K562 (cell line): ENCODE measurements at places on chromosomes 16 and 17.
A peak's percentile ranks its signal among the peaks of the same experiment; 100 is the strongest.

DNA sequence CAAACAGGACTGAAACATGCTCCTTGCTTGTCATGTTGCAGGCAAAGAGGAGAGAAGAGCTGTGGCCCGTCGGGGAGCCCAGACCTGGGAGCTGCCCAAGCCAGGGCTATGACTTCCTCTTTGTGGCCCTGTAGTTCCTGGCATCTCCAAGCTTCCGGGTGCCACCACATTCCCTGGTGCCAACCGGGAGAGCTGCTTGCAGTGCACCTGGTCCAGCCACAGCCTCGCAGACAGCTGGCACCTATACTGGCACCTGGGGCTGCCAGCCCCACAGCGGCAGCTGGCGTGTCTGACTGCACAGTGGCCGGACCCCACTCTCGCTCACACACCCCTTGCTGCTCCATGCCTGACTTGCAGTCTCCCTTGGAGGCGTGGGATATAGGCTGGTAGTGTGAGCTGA is 37.1 kb upstream of the FOXJ1 start:
- DNase-seq: no peak

DNA sequence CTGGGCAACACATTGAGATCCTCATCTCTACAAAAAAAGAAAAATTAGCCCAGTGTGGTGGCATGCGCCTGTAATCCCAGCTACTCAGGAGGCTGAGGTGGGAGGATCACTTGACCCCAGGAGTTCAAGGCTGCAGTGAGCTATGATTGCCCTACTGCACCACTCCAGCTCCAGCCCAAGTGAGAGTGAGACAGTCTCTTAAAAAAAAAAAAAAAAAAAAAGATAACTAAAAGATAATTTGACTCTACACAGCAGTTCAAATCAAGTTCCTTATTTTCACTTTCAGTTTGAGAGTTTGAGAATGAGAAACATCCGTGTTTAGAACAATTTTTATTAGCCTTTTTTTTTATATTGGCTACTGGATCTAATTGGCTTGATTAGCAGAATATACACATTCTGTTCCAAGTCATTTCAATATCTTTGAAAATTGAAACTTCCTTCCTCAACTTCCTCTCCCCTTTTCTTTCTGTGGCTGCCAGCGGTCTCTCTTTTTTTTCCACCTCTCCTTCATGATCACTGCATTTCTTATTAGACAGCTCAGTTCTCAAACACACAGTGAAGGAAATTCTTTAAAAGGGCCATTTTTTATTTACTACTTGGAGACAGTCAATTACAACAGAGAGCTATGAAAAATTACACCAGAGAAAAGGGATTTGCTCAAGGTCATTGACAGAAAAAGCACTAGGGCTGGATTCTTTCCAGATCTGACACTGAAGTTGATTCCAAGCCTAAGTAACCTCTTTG is 4.5 kb upstream of the ACSF2 start:
- DNase-seq: no peak

DNA sequence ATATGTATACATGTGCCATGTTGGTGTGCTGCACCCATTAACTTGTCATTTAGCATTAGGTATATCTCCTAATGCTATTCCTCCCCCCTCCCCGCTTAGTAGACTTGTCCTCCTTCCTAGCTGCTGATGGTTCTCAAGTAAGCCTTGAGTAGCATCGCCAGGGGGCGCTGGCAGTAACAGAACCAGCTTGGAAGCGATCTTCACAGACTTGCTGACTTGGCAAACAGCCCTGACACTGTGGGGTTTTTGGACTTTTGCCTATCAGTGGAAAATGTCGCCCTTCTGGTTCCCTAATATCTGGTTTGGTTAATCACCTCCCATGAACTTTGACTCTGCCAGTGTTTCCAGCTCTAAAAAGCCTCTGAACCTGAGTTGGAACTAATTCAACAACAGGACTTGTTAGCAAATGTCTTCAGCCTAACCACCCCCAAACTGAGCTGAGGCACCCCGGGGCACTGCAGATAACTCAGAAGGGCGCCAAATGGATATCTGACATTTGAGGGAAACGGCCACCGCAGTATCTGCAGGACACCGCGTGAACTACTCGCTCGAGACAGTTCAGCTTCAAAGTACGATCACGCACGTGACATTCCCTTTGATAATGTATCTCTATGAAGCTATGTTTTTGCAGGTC is 15.4 kb upstream of the SPATA32 start:
- peak; percentile 98 for DNase-seq

- DNase-seq: no peak
Measured at GRCh38 chr16:56426585-56426984, 1.2 kb upstream of the AMFR start.
